ENCODE measurements at places on chromosomes 7 and 10.
A peak's percentile ranks its signal among the peaks of the same experiment; 100 is the strongest.

DNA sequence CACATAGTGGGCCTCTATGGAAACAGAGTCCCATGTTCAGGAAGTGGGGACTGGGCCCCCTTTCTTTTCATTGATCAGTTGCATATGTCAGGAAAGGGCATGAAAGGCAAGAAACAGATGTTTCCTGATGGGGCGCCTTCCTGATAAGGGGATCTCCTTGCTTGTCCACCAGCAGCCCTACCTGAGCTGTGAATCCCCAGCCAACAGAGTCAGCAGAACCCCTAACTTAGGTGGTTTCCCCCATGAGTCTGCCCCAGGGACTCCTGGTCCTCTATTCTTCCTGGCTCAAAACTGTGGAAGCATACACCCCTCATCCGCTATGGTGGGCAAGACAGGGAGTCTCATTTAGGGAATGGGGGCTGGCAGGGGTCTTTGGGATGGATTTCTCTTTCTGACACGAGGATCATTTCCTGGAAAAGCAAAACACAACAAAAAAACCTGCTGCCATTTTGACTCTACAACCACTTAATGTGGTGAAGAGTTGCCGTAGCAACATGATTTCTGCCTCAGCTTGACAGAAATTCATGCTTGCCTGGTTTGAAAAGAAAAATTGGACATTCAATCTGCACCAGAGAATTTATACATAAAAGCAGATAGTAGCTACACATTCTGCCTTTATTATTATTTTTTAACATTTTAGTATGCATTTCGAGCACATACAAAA is 119.8 kb downstream of the SPAG6 start:
- no peak for DNase-seq

GRCh38 chr7:91228327-91228726 is 35.9 kb upstream of the FZD1 start:
- DNase-seq = no peak

- DNase-seq = no peak
Measured at GRCh38 chr7:121831351-121831750, 41.6 kb upstream of the PTPRZ1 start.

- no peak for DNase-seq
Measured at GRCh38 chr10:98261436-98262277, 6.3 kb downstream of the LOXL4 start.

DNA sequence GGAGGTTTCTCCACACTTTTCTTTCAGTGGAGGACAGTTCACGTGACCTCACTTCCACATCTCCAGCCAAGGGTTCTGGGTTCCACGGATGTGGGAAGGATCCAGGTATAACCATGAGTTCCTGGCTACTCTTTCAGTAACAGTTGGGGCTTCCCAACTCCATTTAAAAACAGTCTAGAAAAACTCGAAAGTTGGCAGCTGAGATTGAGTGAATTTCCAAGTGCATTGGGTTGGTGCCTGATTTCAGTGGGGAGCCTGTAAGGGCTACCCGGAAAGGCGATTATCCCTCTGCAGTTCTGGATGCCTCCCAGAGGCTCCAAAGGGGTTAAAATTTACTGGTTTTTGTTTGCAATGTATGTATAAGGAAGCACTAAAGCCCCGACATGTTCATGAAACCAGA is 24.3 kb downstream of the LHFPL3 start:
- no peak for DNase-seq

DNA sequence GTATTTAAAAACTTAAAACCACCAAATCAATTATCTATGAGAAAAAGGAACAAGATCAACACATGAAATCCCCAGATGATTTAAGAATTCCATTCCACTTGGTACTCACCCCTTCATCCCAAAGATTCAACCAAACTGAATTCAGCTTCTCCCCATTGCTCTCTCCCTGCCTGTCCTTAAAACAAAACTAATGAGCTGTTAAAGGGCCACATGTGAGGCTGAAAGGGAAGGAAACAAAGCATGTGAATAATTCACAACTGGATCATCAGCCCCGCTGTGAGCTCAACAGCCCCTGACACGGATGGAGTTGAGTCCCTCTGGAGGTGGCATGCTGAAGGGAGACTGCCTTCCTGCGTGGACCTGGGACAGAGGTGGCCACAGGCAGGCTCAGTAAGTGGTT is 32.9 kb downstream of the VOPP1 start:
- DNase-seq = no peak

DNA sequence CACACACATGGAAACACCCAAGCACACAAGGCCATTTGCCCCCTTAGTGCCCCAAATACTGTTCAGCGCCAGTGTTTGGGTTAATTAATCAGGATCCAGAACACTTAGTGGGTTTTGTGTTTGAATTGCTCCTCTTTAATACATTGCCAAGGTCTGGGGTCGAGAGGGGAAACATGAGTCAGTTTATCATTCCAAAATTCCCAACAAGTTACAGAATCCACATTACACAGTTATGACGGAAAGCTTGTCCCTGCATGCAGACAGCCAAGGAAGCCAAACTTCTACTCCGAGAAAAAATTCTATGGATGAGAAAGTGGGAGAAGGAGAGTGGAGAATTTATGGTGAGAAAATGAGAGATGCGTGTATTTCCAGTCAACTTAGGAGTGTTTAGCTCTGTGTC is 189.0 kb downstream of the NPSR1 start:
- DNase-seq = no peak

DNA sequence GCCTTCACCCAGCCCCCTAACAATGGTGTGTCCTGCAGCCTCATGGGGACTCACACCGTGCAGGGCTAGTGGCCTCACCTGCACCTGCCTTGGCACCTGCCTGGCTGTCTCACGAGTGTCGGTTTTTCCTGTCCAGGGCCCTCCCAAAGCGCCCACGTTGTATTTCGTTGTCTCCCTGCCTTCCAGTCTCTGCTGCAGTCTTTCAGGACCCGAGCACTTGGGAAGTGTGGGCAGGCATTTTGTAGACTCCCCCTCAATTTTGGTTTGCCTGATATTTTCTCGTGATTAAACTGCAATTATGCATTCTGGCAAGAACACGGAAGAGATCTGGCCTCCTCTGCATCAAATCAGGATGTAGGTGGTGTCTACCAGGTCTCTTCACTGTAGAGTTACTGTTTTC is 17.9 kb downstream of the BNIP3 start:
- no peak for DNase-seq

- no peak for DNase-seq
Measured at GRCh38 chr7:23893942-23894891, 184.2 kb downstream of the STK31 start.

- peak; percentile 27 for DNase-seq
Measured at GRCh38 chr7:64887756-64888508, 15.1 kb upstream of the ZNF273 start.

DNA sequence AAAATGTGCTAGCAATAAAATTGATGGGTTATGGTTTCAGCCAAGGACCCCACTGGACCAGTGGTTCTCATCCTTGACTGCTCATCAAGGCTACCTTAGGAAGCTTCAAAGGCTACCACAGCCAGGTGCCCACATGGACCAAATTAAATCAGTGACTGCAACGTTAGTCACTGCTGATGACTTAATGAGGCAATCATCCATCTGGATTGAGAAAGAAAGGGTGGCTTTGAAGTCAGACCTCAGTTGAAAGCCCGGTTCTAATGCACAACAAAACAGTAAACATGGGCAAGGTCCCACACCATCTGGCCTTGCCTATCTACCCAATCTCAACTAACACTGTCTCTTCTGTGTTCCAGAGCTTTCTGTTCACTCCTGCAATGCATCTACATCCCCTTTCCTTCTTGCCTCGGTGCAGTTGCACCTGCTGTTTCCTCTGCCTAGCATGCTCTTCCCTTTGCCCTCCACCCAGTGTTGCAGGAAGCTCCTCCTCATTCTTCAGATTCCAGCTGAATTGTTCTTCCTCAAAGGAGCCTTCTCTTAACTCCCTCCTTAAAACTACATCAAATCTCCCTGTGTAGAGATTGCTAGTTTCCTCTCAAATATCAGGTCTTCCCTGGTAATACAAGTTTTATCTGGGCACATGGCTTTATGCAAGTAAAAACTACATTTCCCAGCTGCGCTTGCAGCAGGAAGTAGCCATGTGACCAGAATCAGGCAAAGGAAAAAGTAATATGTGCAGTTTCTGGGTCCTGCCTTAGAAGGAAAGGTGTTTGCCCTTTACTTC is 10.3 kb upstream of the KCNK18 start:
- no peak for DNase-seq

GRCh38 chr7:8229927-8230326 is 32.0 kb downstream of the ICA1 start:
- no peak for DNase-seq

GRCh38 chr10:66837990-66838389 is 87.8 kb upstream of the LRRTM3 start:
- DNase-seq = no peak

DNA sequence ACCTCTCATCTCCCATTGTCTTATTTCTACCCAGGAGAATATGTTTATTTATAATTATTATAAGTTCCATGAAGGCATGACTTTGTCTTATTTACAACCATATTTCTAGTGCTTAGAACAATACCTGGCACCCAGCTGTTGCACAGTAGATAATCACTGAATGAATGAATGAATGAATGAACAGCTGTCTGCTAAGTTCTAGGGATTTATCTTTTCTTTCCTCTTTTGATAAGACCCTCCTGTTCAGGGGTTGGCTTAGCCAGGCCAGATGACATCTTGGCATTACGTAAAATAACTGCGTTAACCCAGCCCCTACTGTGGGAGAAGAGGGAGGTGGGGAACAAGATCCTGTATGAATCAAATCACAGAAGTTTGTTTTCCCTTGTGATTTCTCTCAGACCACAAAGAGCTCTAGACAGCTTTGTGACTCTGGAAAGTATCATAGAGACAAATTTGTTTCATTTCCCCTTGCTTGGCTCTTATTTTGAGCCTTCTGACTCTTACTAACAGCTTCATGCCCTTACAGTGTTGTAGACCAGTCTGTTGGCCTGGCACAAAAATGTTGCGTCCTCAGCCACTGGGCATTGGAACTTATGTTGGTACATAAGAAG is 8.4 kb downstream of the ZNF862 start:
- no peak for DNase-seq

- no peak for DNase-seq
Measured at GRCh38 chr7:19690736-19691135, 18.1 kb downstream of the POLR1F start.

- DNase-seq = no peak
Measured at GRCh38 chr7:36764929-36765328, 40.6 kb upstream of the AOAH start.

GRCh38 chr10:97713339-97713825 is at the start of gene MARVELD1:
TSS of gene MARVELD1 (plus strand) at chr10:97713730. CDS start at chr10:97713877, 147 bp downstream.
- peak; percentile 24 for DNase-seq

DNA sequence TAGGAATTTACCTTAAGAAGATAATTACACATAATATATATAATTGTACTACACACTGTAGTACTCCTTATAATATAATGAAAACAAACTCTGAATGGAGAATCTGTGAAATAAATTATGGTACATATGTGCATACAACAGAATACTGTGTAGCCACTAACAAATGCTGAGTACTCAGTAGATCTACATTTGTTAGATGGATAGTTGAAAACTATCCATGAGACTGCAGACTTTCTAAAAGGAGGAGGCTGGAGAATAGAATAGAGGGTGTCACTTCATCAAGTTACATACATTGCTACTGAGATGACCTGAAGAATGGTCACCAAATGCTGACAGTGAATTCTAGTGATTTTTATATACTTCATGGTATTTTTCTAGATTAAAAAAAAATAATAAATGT is 68.7 kb upstream of the OGDHL start:
- no peak for DNase-seq

DNA sequence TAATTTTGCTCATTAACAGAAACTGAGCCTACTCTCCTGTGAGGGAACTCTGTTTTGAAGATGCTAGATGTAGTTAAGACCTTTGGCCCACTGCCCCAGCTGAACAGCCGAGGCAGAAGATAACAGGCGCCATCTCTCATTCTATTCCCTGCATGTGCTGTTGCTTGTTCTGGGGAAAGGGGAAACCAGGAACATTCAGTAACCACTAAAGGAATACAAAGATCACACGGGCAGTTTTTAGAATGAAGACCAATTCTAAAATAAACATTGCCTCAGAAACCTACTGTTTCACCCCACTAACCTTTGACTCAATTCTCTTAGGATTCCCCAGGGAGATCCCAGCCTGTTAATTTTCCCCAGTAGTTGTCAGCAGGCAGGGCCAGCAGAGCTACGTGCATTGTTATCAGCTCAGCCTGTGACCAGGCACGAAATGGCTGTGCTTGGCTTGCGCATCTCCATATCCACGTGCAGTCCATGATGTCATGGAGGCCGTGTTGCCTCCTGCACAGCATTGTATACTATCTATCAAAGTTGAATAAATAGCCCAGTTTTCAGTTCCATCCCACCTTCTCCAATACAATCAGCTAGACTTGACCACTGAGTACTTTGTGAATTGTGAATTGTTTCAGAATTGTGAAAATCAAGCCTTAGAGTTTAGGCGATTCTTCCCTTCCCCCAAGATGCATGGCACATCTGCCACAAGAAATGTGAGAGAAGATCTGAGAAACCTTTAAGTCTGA is 36.0 kb downstream of the ANK3 start:
- no peak for DNase-seq

GRCh38 chr10:98608411-98608810 is 161.7 kb upstream of the HPS1 start:
- DNase-seq = no peak

- no peak for DNase-seq
Measured at GRCh38 chr10:132946-133898, 2.0 kb upstream of the ZMYND11 start.

DNA sequence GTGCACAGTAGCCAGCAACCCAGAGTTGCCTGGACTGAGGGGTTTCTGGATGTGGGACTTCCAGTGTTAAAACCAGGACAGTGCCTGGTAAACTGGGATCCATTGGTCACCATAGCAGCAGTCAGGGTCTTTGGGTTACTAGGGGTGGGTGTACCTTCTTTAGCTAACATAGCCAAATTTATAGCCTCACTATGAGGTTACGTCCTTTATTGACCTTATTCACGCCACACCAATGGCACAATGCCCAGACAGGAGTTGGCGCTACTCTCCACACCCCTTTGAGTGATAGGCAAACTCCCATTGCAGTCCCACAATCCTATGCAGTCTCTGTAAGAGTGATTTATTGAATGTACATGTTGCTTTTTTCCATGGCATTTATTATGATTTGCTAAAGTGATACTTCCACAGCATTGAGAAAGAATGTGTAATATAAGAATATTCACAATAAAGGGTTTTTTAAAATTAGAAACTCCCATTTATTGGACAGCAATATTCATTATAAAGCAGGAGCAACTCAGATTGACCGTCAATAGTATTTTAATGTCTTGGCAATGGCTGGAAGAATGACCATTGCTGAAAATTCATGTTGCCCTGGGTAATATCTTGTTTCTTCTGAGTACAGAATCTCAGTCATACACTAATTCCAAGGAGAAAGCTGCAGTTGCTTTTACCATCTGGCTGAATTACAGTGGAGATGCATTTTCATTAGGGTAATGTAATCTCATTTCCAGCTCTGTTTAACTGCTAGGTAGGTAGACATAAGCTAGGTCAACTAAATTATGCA is 26.1 kb downstream of the IFIT5 start:
- no peak for DNase-seq

- DNase-seq = no peak
Measured at GRCh38 chr10:6669269-6669859, 89.3 kb upstream of the PRKCQ start.

GRCh38 chr7:99514050-99514449 is 9.6 kb downstream of the ZKSCAN5 start:
- DNase-seq = no peak

GRCh38 chr7:113370910-113371309 is 252.6 kb upstream of the SMIM30 start:
- DNase-seq = no peak

All from stimulated activated CD4-positive, alpha-beta T cell treated with anti-CD3 and anti-CD28 coated beads, Interleukin-4, amount 100 ng/mL, for 4 hours (primary cell).